ENCODE measurements at places on chromosomes 2 and 18.

DNA sequence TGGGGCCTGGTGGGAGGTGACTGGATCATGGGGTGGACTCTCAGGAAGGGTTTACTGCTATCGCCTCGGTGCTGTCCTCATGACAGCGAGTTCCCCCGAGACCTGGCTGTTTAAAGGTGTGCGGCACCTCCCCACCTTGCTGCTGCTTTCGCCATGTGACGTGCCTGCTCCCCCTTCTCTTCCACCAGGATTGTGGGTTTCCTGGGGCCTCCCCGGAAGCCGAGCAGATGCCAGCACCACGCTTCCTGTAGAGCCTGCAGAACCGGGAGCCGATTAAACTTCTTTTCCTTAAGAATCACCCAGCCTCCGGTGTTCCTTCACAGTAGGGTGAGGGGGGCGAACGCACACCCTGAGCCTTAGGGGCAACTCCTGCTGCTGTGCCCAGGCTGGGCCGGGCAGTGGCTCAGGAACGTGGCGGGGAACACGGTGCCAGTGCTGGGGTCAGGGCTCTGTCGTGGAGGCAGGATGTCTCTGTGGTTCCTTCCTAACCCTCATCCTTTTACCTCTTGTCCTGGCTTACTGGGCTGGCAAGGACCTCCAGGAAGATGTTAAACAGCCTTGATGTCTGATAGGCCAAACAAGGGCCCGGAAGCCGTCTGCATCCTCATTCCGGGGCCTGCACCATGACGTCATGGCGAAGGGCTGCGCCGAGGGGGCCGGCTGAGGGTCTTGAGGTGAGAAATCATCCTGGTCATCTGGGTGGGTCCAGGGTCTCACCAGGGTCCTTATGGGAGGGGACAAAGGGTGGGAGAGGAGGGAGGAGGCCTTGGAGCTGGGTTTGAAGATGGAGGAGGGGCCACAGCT, 12.7 kb downstream of the NEU4 start:
- no peak for DNase-seq

DNA sequence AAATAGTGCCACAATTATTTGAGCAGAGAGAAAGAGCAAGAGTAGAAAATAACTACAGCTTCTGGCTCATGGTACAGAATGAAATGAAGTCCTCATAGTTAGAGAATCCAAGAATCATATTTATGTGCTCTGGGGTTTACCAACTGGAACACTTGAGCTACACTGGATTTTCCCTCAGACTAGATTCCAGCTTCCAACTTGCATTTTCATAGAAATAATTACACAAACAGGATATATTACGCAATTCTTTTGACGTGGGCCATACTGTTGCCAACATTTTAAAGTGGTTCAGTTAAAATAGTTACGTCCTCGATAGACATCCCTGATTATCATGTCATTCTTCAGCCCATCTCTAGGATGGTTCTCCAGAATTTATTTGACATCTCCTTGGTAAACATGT, 129.2 kb downstream of the ETAA1 start:
- DNase-seq, result no peak

- DNase-seq, result no peak
Measured at GRCh38 chr2:134549104-134549503, 169.7 kb downstream of the TMEM163 start.

GRCh38 chr2:36834731-36835524, 131.4 kb downstream of the STRN start:
- DNase-seq, result no peak

DNA sequence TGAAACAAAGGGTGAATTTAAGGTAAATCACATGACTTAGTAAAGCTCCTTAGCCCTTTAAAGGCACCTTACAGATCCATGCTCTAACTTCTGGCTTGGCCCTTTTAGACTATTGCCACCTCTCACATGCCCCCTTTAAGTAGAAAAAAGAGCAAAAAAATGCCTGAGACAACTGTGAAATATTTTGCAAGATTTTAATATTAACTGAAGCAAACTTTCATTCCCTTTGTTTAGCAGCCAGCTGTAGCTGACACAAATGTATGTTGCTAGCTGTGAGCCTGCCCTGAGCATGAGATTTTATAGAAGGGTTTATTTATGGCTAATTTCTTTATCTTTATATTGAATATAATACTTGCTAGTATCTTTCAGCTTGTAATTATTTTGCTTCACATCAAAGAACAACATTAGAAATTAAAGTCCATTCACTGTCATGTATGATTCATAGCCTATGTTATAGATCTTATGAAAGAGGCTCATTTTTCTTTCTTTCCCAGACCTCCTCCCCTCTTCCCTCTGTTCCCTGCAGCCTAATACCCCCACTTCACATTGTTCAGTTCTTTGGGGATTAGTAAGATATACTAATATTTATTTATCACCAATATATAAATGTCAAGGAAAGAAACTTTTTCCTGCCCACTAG, 637.2 kb upstream of the ZEB2 start:
- no peak for DNase-seq

DNA sequence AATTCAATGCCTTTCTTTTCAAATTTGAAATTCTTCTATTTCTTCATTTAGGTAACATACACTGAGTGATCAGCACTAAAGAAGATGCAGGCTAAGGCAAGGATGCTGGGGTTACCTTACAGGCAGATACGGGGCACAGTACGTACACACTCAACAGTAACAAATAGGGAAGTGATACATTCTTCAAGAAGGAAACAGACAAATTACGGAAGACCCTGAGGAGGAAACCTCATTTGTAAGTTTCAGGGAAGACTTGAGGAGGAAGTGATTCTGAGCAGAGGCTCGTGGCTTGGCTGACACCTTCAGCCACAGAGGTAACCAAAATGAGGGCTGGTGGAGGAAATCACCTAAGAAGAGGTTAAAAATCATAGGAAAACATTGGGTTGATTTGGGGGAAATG, 1108.3 kb upstream of the KLHL29 start:
- no peak for DNase-seq

DNA sequence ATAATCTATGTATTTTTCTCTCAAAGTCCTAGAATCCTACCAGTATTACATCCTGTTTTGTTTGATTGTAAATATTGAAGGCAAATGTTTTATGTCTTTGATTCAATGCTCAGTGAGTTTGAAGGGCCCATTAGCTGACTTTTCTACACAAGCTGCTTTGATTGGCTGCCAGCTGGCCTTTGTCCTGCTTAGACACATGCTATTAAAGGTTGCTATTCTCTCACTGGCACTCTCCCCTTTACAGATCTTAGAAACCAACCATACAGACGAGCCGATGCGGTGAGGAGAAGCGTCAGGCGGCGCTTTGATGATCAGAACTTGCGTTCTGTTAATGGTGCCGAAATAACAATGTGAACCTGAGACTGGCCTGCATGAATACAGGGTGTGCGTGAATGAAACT, 69.7 kb downstream of the PRPF40A start:
- no peak for DNase-seq

GRCh38 chr2:111117598-111118480, 2.9 kb upstream of the BCL2L11 start:
- no peak for DNase-seq

DNA sequence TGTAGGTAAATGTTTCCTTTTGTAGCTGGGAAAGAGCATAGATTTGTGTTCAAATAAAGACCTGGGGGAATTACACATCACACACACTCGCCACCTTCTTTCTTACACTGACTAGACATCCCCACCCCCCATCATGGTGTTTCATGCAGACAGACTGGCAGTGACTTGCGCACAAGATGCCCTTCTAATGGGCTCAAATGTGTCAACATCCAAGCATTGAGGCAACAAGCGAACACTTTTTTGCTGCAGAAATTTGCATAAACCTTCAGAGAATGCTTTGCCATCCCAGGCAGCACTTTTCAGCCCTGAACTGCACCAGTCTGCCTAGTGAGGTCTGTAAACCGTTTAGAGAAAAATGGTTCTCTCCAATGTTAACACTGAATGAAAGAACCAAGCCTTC, 4.5 kb downstream of the HOXD8 start:
- no peak for DNase-seq

GRCh38 chr2:118232796-118233195, 144.5 kb downstream of the INSIG2 start:
- DNase-seq, result no peak

- DNase-seq, result no peak
Measured at GRCh38 chr18:68766433-68766832, 31.4 kb upstream of the CCDC102B start.

GRCh38 chr2:229137639-229138038, 133.4 kb downstream of the PID1 start:
- DNase-seq, result no peak

DNA sequence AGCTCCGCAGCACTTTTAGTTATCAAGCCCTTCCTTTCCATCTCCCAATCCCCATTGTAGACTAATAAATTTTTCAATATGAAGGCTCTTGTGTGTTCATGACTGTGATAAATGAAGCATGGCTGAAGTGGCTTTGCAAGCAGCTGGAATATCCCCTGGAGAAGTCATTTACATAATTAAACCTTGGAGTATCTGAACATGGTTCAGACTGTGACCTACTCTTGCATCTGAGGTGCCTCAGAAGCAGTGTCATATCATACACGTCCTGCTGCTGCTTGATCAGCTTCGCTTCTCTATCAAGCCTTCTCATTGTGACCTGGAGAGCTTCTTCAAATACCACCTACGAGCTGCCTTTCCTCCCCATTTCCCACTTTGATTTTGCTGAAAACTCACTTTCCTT, 48.4 kb upstream of the ZNF397 start:
- DNase-seq, result no peak

DNA sequence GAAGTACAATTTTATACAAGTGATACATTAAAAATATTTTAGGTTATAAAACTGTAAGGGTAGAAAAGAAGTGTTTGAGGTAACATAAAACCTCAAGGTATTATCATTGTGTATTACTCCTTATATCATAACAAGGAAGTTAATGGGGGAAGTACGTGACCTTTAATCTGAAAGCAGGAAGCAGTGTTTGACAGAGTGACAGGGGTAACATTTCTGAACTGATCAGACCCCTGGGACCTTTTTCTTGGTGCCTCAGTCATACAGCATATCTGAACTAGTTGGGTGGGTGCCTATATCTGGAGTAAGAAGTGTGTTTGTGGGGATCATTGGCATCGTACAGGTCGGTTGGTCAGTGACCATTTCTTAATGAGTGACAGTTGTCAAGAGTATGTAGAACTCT, 43.0 kb downstream of the MALT1 start:
- no peak for DNase-seq

GRCh38 chr2:58800881-58801280, 559.8 kb upstream of the FANCL start:
- no peak for DNase-seq
